Stimulated activated CD4-positive, alpha-beta T cell treated with anti-CD3 and anti-CD28 coated beads, Interleukin-4, amount 100 ng/mL, for 1 hour (primary cell): ENCODE measurements at places on chromosomes 3 and 15.

DNA sequence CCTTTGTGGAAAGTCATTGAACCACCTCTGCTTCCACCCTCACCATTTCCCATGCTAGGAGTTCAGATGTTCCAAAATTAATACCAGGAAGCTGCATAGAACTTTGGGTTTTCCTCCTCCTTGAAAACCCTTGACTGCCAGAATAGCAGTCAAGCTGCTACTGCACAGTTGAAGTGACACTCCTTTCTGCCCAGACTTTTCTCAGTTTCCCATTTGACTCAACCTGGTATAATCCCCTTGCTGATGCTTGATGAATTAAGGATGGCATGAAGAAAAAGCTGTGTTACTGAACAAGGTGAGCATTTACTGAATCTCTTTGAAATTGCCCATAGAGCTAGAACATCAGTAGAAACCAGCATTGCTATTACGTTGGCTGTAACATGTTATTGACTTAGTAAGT lies 286.0 kb downstream of the EDEM1 start:
- DNase-seq = no peak

DNA sequence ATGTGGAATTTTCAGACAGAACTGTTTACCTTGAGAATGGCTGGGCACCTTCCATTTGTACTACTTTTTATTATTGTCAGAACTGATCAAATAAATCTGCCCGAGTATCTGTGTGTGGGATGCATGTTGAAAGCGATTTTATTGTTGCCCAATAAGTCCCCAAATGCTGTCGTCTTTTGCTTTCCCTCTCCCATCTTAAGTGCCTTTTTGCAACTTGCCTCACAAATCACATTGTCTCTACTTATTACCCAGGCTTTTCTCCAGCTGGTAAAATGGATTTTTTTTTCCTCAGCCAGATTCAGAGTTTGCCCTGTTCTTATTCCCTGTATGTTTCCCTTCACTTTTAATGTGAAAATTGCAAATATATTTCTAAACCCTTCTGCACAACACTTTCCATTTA lies 163.1 kb downstream of the CNTN4 start:
- no peak for DNase-seq

DNA sequence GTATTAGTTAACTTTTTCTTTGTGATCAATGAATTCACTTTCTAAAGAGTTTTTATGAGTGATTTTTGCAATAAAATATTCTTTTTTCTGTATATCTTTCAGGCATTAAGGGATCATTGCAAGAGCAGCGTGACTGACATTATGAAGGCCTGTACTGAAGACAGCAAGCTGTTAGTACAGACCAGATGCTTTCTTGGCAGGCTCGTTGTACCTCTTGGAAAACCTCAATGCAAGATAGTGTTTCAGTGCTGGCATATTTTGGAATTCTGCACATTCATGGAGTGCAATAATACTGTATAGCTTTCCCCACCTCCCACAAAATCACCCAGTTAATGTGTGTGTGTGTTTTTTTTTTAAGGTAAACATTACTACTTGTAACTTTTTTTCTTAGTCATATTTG lies 24.4 kb downstream of the SELENOT start:
- no peak for DNase-seq

- no peak for DNase-seq
Measured at GRCh38 chr15:50350621-50351020, 4.4 kb downstream of the GABPB1 start.

- DNase-seq = no peak
Measured at GRCh38 chr3:145170121-145170520, 990.9 kb downstream of the PLOD2 start.
